ENCODE measurements at places on chromosomes 7 and 10.

DNA sequence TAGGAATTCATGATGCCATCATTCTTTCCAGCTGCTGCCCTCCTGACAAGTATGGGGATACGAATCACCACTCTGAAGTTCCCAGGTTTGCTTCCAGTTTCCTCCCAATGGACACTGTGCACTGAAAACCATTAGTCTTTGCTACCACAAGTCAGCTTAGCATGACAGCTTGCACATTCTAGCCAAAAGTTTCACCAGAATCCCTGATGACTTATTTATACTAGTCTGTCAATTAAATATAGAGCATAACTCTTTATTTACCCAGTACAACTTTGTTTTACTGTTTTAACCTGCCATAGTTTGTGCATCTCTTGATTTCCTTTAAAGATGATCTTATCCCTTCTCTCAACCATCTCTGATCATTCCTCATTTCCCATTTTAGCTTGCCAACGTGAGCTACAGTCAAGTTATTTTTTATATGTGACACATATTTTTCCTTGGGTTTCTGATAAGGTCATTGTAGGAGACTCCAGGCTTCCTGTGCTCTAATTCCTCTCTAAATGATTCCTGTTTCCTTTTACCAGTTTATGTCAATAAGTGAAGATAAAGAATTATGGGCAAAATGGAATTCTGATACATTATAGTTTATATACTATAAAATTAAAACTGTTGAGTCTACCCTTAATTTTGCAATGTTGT, 167.5 kb upstream of the MEOX2 start:
- DNase-seq, result no peak

- no peak for DNase-seq
These were observed 226.8 kb downstream of the ARHGAP21 start for GRCh38 chr10:24496906-24497305.

DNA sequence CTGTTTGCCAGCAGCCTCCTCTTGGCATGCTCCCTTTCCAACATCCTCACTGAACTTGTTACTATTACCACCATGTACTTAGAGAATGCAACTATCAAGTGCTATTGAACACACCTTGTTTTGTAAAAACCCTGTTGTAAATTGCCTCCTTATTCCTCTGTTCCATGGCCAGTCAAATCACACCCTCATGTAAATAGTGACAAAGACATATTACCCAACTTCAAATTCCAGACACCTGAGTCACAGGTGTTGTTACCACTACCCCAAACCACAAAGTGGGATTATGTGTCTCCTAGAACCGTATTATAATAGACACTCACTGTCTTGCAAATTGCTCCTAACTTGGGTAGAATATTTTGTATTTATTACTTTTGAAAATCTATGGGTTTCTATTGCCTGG, 263.2 kb upstream of the C7orf33 start:
- no peak for DNase-seq

DNA sequence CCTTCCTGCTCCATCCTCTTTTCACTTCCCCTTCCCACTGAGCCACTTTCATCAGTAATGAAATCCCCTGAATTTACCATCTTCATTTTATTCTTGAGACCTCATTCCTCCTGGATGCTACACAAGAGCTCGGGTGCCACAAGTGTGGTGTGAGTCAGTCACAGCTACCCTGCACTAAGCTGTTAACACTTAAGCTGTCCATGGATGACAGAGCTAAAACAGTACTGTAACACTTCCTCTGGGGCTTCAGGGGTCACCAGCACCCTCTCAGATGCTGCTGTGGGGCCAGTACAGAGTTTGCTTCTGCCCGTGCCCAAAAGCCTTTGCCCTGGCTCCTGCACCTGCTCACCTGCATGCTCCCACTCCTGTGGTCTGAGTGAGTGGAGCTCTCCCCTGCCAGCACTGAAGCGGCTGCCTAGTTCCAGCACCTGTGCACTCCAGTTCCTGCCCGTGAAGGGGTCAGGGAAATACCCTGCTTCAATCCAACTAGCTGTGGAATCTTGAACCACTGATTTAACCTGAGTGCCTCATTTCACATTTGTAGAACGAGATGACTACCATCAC, 71.9 kb downstream of the POT1 start:
- no peak for DNase-seq

DNA sequence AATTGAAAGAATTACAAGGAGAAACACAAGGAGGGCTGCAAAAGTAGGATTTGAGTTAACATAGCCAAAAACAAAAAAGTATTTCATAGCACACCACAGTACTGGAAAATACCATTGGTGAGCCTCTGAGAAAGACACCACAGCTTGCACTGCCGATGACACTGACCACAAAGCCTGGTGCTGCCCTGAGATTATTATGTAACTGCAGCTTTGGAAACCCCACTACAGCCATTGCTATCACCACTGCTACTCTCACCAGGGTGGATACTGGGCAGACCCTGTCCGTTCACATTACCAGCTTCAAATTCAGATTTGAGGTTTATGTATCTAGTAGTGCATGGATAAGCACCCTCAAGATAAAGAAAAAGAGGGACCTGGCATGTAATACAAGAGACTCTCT, 1246.7 kb upstream of the SORCS1 start:
- DNase-seq, result no peak

All from stimulated activated CD4-positive, alpha-beta T cell treated with anti-CD3 and anti-CD28 coated beads, Interleukin-4, amount 100 ng/mL, for 4 hours (primary cell).